ENCODE measurements at places on chromosomes 12 and 14. TPM values are rescaled to one million over a fixed set of nuclear protein-coding genes. Genes with fewer than 3 reads are reported as not detected.

The DENND5B gene
- 0.16 TPM for total RNA-seq

The EML1 gene
- total RNA-seq, result not detected

The KLRC3 gene
- 1.3 TPM for total RNA-seq

The POTEM gene
- not detected for total RNA-seq

The GDF3 gene
- total RNA-seq, result not detected

The MED6 gene
- total RNA-seq, result 45.3 TPM

GRCh38 chr12:26130728-26131127, 5.9 kb upstream of the BHLHE41 start:
- no peak for DNase-seq

- no peak for DNase-seq
Observed at GRCh38 chr14:104845834-104846441, 19.1 kb upstream of the CEP170B start.

DNA sequence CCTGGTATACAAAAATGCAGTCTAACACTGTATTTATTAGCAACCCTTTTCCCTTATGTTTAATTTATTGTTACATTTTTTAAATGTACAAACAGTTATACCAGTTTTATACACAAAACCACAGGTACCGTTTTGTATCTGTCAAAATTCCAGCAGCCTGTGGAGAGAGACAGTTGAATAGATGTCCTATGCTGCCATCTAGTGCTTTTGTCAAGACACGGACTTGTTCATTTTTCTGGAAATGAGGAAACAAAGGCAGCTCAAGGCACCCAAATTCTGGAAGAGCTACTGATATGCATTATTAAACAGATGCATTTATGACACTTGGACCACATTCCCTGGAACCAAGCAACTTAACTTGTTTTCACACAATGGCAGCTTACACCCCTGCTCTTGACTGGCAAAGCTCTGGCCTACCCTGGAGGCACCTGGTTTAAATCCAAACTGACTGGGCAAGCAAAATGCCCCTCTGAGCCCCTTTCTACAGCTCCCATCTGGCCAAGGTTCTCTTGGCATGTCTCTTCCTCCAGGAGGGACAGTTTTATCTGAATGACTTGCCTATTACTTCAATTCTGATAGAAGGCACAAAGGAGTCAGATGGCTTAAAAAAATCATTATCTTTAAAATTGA, 286.9 kb upstream of the PRKD1 start:
- no peak for DNase-seq

GRCh38 chr12:32211066-32211899, 104.6 kb downstream of the BICD1 start:
- DNase-seq, result no peak

DNA sequence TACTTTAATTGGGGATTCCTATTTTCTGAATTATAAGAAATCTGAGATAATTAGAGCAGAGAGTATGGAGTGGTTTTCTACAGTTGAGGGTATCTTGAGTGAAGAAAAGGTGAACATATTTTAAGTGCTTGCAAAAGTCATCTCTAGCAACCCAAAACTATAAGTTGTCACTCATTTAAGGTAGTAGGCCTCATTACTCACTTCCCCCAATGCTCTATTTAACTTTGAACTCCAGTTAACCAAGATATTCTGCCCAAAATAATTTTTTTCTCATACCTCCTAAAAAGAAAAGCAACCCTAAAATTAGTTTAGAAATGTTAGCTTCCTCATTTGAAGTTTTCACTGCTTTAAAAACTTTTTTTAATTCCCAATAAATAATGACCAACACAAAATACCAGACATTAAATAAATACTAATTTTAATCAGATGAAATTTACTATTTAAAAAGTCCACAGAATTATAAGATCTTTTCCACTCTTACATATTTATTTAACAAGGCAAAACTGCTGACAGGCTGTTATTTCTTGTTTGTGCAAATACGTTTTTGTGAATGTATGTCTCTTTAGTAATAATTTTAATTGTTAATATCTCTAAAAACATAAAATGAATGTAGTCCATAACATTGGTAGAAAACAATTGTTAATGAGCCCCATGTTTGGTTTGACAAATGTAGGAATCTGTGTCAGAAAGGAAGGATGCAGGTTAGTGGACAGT, 47.8 kb downstream of the VRK1 start:
- no peak for DNase-seq

DNA sequence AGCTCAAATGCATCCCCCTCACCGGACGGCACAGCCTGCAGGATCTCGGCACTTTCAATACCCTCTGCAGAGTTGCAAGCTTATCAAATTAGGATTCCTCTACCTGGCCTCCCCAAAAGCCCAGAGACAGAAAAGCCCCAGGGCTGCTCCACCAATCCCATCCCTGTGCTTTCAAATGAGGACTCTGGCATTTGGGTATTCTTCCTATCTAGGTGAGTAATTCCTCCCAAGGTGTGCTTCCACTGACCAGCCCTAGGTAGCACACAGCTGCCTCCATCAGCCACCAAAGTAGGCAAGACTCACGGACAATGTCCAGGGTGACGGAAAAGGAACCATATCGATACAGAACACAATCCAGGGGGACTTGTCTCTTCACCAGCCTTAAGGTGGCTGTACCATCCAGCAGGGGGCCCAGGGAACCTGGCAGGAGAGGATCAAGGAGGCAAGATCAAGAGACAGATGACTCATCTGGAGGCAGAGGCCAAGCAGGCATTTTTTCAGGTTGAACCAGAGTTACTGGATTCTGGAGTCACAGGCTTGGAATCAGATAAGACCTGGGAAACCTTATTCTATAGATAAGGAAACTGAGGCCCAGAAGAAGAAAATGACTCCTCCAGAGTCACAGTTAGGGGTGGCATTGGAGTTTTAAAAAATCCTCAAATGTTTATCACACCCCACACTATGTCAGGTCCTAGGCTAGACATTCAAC, 9.9 kb downstream of the PMEL start:
- peak; percentile 63 for DNase-seq

- DNase-seq, result no peak
Observed at GRCh38 chr12:108346727-108347710, 7.9 kb upstream of the CMKLR1 start.

GRCh38 chr12:93713800-93714199, 36.6 kb downstream of the CRADD start:
- DNase-seq, result no peak

DNA sequence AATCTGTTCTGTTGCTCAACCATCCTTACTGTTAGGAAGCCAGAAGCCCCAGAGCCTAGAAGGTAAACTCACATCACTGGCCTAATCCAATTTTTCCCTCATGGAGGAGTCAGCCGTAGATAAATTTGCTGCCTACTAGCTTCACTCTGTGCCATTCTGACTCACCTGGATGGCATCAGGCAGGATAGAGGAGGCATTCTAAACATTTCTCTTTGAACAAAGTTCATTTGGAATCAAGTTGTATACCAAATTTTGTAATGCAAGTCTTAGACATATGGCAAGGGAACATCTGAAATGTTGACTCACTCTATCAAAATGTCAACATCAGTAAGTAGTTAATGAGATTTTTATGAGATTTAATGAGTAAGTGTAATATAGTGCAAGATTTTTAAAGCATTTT, 13.6 kb upstream of the TBC1D30 start:
- DNase-seq, result no peak

DNA sequence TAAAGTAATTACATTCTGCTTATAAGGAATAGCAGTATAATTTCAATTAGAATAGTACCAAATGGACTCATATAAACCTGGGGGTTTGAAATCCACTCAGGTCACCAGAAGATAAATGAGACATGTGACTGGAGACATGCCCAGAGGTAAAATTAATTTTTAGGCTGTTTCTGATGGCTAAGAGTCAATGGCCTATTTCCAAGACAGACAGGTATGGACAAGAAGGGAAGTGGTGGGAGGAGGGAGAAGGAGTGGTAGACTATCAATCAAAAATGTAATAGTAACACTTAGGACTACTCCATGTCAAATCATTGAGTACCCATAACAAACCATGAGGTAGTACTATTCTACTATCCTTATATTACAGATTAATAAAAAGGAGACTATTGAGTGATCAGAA, 544.0 kb downstream of the GALC start:
- no peak for DNase-seq

- no peak for DNase-seq
Observed at GRCh38 chr12:129503802-129504201, 400.0 kb downstream of the TMEM132D start.

GRCh38 chr12:92143258-92143657, 2.4 kb downstream of the BTG1 start:
- DNase-seq, result no peak

GRCh38 chr12:106150555-106150954, 11.8 kb upstream of the NUAK1 start:
- DNase-seq, result no peak

- DNase-seq, result no peak
Observed at GRCh38 chr12:99644629-99645028, 2.9 kb upstream of the GARIN6 start.

Data from activated CD8-positive, alpha-beta T cell treated with anti-CD3 and anti-CD28 coated beads, Interleukin-2, amount 10 ng/mL, durations not matched to agents 7 days and 5 days (primary cell).